OCI-M1 (cell line): ENCODE measurements at places on chromosomes 6 and 20.

- DNase-seq = peak; percentile 93
These were observed 62.3 kb downstream of the KIAA0319 start for GRCh38 chr6:24583463-24584381.

GRCh38 chr6:106609699-106610098, 19.6 kb downstream of the RTN4IP1 start:
- DNase-seq = peak; percentile 60

DNA sequence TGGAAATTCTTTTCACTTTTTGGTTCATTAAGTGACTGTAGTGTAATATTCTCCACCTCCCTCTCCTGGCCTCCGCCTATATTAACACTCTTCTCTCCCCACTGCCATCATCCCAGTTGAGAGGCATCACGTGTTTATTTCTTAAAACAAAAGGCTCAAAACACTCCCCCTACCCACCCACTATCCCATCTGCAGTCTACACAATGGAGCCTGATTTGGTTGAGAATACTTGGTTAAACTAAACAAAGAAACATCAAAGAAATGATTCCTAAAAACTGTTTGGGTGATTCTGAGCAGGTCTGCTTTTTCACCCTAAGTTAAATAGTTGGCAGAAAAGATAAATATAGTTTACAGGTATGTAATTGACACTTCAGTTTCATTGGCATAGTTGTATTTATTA, 5.9 kb downstream of the TFAP2B start:
- no peak for DNase-seq

- no peak for DNase-seq
These were observed 13.0 kb downstream of the MRS2 start for GRCh38 chr6:24415753-24416152.

GRCh38 chr20:63267691-63268090, 4.9 kb upstream of the ARFGAP1 start:
- DNase-seq = no peak

DNA sequence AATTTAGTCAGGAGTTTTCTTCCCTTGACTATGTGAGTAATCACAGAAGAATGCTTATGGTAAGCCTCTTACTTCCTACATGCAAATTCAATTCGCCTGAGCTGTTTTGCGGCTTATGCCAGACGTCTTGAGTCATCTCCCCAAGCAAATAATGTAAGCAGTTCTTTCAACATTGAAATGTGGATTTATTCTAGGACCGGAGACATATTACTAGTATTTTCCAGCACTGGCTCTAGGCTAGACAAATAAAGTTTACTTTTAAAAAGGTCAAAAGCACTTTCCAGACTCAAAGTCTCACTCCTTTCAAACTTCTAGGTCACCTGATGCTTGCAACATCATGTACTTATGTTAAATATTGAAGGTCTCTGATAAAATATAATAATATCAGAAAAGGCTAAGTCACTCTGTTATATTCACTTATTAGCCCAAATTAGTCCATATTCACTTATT, 38.1 kb upstream of the NOX3 start:
- no peak for DNase-seq
